ENCODE measurements at places on chromosomes 16 and 17.

GRCh38 chr16:53913920-53914319 lies 210.0 kb downstream of the FTO start:
- DNase-seq: no peak

GRCh38 chr17:4142107-4142900 lies 526 bp downstream of the ZZEF1 start:
- DNase-seq: no peak

DNA sequence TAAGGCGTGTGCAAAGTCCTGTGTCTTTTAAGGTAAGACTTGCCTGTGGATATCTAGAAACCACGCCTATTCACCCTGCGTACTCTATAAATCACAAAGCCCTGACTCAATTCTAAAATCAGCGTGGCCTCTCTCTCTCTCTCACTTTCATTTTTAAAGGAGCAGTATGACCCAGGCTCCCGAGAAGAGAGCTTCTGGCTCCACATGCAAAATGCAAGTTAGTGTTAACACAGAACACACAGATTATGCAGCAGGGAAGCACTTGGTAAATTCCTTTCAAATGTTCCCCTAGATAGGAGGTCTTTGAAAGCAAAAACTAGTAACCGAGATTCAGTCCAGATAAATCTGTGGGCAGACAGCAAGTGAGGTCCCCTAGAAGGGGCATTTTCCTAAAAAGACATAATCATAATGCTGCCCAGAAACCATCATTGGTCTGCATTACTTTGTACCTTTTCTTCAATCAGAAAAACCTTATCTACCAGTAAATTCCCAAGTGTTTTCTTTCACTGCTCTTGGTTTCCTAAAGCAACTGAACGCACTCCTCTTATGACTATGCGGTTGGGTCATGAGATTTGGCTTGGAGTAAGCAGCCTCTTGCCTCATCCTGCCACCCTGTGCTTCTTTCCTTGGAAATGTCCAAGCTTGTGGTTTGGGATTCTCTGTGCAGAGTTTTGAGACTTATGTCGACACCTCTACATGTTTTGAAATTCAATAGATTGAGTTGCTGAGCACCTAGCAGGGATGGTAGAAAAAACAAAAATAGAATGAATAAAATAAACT lies 31.7 kb upstream of the KCNJ2 start:
- no peak for DNase-seq

DNA sequence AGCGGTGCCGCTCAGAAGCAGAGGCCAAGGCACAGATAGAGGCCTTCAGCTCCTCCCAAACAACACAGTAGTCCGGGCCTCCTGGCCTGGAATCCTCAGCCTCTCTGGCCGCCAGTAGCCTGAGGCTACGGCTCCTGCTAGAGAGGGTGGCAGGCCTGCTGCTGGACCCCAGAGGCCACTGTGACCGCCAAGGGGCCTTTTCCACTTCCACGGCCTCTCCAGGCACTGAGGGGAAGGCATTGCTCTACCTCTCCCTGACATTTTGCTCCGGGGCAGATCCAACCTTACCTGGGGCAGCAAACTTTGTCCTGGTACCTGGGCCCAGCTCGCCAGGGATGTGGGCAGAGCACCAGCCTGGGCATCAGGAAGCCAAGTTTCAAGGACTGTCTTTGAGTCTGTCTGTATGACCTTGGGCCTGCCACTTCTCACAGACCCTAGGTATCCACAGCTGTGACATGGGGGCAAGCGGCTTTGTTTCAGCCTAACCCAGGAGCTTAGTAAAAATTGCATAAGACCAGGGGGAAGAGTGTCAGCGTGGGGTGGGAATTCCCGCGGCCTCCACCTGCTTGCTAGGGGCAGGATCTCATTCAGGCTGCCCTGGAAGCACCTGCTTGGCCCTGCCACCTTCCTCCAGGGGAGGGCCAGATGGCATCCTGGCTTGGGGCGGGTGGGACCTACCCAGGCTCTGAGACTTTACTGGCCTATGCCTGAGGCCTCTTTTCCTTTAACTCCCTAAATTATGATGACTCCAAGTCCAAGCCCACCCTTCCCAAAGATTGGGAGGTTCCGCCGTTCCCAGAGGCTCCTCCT lies 33.2 kb downstream of the ADGRG5 start:
- no peak for DNase-seq

GRCh38 chr17:55563363-55563762 lies 52.1 kb upstream of the SMIM36 start:
- no peak for DNase-seq

DNA sequence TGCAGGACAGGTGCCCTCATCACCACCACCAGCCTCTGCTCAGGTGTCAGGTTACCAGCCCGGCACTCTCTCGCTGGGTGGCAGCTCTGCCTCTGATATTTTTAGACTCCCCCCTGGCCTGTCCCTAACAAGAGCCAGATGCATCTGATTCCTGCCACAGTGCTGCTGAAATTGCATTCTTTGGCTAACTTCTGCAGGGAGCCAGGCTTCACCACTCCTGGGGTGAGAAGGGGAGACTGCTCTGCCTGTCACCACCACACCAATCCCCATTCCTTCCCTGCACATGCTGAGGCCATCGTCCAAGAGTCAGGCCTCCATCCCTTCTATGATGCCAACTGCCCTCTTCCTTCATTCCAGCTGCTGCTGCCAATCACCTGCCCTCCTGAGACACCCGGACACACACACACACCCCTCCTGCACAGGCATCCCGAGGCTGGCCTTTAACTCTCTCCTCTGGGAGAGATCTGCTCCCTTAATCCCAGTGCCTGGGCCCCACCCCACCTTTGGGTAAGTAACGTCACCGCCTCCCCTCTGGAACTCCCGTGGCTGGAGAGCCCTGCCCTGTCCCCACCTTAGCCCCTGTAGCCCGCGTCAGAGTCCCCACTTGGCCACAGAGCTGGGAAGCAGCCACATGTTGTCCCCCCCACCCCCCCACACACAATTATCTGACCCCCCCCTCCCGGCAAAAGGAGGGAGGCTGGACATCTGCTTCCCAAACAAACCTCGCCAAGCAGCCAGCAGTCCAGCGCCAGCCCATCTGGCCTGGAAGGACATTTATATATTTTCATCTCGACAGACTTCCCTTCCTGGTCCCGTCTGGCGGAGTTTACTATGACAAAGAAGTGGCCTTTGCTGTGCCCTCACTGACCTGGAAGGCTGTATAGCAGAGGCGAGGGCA lies 2.8 kb downstream of the EMP2 start:
- DNase-seq: no peak

DNA sequence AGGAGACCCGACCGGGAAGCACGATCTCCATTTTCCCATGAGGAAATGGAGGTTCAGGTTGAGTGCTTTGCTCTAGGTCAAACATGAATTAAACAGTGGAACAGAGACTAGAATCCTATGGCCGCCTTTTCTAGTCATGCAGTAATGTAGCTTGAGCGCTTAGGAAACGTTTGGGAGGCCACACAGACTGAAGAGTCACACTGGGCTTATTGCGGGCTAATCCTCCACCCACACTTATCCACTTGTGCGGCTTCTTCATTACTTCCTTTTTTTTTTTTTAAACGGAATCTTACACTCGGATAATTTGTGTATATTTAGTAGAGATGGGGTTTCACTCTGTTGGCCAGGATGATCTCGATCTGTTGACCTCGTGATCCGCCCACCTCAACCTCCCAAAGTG lies 26.0 kb downstream of the CACNG3 start:
- DNase-seq: peak; percentile 0

DNA sequence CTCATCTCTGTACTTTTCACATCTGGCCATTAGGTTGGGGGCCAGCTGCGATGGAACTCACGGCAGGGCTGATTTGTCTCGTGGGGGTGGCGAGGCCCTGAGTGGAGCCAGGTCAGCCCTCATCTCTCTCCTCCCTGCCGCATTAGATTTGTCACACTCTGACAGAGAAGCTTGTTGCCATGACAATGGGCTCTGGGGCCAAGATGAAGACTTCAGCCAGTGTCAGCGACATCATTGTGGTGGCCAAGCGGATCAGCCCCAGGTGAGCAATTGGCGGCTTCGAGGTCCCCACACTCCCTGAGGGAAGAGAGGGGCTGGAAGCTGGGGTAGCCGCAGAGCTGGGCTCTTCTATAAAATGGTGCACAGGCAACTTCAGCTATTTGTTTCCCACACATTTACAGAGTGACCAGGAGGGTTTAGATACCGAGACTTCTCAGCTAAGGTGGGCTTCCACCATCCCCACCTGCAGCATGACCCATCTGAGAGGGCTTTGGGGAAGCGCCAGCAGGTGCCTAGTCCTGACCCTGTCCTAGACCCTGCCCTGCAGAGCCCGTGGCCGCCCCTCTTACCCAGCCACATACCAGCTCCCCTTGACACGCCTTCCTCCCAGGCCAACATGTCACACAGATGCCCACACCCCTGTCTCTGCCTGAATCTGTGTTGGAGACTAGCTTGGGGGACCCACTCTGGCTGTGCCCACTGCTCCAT lies 8.4 kb downstream of the TMEM98 start:
- no peak for DNase-seq

DNA sequence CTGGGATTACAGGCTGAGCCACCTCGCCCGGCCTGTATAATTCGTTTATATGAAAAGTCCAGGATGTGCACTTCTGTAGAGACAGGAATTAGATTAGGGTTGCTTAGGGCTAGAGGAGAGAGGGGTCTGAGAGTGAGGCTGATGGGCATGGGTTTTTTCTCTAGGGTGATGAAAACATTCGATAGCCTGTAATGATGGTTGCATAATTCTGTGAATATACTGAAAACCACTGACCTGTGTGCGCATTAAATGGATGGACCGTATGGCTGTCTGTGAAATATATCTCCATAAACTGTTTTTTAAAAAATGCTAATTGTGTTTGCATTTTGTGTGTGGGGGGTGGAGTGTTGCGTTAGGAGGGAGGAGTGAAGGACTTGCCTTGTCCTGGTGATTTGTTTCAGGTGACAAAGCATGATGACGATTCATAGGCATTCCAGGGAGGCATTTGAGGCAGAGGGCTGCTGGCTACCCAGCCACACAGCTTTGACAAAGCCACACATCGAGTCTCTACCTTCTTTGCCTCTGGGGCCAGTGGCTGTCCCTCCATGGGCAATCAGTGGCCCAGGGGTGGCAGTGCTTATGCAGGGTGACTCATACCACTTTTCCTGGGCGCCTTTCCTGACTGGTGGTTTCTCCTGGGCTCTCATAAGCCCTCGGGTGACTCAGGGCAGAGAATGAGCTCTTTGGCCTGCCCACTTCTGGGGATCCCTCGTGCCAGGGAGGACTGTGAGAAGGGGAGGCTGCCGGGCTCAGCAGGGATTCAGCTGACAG lies 148.5 kb upstream of the WSCD1 start:
- no peak for DNase-seq

DNA sequence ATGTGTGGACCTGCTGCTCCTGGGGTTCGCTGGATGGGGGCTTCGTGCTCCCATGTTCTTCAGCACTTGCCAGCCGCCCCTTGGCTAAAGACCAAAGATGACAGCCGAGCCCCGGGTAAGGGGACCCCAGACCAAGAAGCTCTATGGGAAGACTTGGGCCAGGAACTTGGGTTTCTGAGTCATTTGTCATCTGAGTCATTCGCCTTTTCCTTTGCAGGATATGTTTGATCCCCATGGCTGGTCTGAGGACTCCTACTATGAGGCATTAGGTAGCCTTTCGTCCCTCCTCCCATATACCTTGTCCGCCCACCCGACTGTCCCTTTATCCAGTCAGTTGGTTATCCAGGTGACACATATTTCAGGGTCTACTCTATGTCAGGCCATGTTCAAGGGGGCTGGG lies 17.7 kb upstream of the ITGB4 start:
- no peak for DNase-seq

DNA sequence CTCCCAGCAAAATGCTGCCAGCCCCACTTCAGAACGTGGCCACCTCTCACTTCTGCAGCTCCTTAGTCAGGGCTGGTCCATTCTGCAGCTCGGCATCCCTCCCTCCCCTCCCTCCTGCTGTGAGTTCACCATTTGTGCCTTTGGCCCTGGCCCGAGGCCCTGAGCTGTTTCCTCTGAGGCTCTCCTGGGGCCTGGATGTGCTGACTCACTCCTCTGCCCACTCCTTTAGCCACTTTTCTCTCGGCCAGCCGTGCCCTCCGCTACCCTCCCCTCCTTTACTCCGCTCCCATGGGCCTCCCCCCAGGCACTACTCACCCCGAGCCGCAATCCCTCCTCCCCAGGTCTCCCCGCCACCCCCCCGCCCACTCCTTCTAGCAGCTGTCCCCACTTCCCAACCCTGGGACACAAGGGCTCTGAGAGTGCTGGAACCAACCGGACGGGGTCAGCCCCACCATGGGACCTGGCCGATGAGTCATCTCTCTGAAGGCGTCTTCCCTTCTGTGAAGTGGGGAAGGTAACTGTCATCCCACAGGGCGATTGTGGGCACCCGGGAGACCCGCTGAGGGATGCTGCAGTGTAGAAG lies 11.5 kb downstream of the KCNG4 start:
- DNase-seq: no peak

- DNase-seq: no peak
Measured at GRCh38 chr17:27439342-27439741, 16.9 kb upstream of the KSR1 start.

GRCh38 chr16:88957887-88958577 lies 19.0 kb downstream of the CBFA2T3 start:
- peak; percentile 84 for DNase-seq

DNA sequence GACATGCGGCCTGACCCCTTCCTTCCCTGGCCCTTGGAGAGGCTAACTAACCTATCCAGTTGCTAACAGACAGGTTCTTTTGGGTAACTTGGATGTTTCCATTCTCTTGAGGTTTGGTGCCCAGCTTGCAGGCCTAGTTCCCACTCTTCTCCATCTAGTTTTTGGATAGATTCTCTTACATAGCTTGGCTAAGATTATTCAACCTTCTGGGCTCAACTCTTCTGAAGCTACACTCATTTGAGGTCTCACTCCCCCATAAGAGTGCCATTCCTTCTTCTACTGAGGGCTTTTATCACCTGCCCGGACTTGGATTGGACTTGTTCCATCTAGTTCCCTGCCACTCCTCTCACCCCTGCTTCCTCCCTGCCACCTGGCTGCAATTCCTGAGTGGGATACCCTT lies 44.1 kb upstream of the MARCHF10 start:
- DNase-seq: no peak

- DNase-seq: no peak
Measured at GRCh38 chr17:5862395-5862794, 207.8 kb upstream of the WSCD1 start.

GRCh38 chr17:58280480-58281217 lies at the start of gene MPO:
MPO (minus strand) TSS chr17:58280935; CDS start chr17:58280758, 177 bp downstream.
- DNase-seq: peak; percentile 98

DNA sequence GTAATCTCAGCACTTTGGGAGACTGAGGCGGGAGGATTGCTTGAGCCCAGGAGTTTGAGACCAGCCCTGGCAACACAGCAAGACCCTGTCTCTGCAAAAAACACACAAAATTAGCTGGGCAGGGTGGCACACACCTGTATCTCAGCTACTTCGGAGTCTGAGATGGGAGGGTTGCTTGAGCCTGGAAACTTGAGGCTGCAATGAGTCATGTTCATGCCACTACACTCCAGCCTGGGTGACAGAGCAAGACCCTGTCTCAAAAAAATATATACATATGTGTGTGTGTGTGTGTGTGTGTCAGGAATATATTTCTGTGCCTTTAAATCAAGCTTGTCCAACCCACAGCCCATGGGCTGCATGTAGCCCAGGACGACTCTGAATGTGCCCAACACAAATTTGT lies 55.2 kb downstream of the CRISPLD2 start:
- DNase-seq: no peak

DNA sequence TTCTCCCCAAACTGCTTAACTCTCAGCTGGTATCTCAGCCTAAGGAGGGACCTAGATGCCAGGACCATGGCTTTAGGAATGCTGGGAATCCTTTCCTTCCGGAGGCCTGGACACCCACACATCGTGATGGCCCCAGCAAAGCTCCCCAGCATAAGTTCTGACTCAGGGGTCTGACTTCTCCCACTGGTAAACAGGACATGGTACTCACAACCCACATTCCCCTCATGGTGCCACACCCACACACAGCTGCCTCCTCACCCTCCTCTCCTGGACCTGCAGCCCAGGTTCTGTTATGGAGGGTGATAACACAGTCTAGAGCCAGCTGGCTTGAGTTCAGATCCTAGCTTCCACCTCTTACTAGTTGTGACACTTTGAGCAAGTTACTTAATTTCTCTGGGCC lies 719 bp upstream of the RNF227 start:
- DNase-seq: no peak

Measured in Kasumi-1 (cell line).